ENCODE measurements at places on chromosomes 13 and 19.

DNA sequence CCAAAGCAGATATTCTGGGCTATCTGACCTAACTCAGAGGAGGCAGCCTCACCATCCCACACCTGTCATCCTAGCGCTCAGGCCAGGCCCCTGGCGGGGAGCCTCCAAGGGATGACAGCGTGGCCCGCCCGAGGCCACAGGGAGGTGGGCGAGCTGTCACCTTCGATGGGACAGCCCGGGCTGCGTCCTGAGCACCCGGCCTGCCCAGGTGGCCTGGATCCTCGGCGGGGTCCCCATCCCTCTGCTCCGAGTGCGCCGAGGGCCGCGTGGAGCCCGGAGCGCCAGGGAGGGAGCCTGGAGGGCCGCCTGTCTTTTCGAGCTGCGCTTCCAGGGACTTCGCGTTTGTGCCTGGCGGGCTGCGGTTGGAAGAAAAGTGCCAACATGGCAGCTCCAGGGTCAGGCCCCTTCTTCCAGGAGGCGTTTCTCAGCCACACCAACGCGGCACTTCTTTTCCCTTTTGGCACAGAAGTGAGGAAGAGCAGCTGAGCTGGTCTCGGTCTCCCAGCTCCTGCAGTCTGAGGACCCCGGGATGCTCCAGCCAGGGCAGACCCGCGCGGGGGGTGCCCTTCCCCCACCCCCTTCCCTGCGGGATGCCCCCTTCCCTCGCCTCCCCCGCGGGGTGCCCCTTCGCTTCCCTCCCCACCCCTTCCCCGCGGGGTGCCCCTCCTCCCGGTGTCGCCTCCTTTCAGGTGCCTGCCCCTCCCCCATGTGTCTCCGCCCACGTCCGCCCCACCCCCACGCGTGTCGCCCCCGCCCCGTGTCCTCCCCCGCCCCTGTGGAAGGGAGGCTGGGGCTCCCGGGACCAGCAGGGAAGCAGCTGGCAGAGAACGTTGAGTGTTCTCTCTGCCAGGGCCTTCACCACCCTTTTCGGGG, 42.3 kb downstream of the GJA3 start:
- DNase-seq, result peak; percentile 30

- DNase-seq, result peak; percentile 79
Observed at GRCh38 chr19:46748325-46749109, 2.3 kb upstream of the STRN4 start.

DNA sequence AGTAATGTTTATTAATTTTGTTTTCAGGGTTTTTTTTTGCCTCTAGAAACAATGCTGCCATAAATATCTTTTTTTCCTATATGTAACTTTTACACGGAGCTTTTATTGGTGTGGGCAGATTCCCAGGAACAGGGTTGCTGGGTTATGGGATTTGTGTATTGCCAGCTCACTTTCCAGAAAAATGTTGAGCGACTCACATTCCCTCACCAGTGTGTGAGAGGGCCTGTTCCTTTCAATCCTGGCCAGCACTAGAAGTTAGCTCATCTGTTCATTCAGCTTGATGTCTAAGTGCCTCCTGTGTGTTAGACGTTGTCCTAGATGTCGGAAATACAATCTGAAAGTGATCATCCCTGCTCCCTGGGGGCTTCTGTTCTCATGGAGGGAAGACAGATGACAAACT, 2.6 kb downstream of the ZNF71 start:
- peak; percentile 4 for DNase-seq

DNA sequence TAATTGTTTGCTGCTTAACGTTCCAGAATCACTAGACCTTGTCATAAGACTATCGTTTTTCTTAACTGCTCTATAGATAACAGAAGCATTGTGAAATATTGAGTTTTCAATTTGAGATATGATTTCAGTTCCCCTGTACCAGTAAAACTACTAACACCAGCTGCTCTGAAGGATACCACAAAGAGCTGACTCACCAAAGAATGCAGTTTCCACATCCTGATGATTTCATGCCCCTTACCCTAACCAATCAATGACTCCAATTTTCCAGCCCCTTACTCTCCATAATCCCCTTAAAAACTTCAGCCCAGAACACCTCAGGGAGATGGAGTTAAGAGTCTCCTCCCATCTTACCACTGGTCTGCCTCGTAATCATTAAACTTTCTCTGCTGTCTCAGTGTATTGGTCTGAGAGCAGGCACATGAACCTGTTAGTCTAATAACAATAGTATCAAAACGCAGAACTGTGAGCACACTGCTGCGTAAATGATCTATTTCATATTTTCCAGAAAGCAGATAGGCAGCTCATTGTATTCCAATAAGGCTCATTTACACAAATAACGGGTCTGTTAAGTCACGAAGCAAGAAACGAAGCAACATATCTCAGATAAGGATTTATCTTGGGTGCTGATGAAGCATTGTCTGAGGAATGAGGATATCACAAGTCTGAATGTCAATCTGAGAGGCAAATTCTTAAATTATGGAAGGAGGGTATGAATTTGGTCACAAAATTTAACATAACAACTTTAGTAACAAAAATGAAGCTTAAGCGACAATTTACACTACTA, 14.1 kb upstream of the CCNA1 start:
- DNase-seq, result peak; percentile 60

DNA sequence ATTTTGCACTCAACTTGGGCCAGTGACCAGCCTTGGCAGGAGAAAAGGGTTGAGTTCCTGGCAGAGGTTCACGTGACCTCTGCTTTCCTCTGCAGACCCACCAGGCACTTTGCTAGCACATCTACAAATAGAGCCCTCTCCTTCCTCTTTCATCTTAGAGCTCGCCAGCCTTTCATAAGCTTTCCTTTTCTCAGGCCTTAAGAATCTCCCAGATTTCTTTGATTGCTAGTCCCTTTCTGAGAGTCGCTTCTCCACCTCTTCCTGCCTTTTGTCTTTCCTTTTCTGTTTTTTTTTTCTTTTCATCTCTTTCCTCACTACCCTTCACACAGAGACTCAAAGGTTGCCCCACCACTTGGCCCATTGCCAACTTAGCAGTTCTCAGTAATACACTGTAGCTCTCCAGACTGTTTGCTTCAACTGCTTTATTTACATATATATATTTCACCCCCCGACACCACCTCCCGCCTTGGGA, 375.7 kb upstream of the SPRY2 start:
- DNase-seq, result no peak

GRCh38 chr13:44234566-44234965, 139.1 kb upstream of the SERP2 start:
- no peak for DNase-seq

DNA sequence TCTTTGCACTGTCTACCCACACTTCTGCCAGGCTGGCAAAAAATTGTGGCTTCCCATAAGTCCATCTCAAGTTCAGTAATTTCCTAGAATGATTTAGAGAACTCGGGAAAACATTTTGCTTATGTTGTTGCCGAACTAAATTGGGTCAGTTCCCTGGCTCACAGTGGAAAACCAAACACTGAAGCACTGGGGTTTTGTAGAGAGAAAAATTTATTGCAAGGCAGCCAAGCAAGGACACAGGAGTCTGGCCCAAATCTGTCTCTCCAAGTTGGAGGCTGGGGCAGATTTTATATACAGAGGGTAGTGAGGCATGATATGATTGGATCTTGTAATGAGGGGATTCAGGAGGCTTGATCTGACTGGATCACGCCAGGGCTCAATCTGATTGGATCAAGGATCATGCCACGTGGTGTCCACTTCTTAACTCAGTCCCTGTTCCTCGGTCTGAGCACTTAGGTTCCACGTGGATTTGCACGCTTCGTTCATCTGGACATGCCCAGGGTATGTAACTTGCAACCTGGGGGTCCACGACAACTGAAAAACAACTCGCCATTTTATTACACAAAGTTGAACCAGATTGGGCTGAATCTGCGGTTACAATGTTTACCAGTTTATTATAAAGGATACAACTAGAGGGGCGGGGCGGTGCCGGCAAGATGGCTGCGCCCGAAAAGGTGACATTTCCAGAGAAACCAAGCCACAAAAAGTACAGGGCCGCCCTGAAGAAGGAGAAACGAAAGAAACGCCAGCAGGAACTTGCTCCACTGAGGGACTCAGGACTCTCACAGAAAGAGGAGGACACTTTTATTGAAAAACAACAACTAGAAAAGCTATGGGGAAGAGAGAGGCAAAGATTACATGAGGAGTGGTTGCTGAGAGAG, 7.3 kb downstream of the CD209 start:
- no peak for DNase-seq

DNA sequence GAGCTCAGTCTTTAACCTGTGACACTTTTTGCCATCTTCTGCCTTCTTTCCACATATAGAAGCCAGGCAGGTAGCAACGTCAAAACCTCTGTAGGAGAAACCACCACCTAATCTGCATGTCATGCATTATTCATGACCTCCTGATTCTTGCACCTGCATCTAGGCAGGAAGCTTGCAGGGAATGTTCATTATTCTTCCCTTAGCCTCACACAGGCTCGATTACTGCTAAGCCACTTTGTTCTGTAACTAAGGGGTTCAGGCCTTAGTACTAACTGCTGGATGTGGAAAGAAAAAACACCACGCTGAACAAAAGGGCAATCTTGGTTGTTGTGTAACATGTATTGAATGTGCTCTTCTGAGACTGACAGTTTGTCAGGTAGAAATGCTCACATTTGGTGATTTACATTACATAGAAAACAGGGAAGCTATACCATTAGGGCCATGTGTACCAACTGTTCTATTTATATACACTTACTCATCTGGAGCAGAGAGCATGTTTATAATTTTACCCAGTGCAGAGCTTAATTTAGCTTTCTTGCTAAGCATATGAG, 366.9 kb downstream of the KLF12 start:
- DNase-seq, result no peak

DNA sequence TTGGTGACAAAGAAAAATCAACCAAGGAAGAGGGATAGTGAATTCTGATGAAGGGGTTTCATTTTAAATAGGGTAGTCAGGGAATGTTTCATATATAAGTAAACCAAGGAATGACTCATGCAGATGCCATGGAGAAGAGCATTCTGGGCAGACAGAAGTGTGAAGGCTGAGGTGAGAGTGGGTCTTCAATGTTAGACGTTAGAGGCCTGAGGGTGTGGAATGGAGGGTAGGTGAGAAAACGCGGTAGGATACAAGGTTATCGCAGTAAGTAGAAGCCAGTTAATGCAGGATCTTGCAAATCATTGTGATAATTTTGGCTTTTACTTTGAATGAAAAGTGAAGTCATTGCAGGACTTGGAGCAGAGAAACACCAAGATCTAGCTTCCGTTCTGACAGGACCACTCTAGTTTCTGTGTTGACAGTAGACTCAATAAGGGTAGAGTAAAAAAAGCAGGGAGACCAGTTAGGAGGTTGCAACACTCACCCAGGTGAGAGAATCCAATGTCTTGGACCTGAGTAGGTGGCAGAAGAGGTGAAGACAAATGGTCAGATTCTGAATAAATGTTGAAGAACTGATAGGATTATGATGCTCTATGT, 225.2 kb upstream of the TMTC4 start:
- peak; percentile 1 for DNase-seq

- peak; percentile 34 for DNase-seq
Observed at GRCh38 chr13:86922936-86923335, 748.2 kb upstream of the SLITRK5 start.

DNA sequence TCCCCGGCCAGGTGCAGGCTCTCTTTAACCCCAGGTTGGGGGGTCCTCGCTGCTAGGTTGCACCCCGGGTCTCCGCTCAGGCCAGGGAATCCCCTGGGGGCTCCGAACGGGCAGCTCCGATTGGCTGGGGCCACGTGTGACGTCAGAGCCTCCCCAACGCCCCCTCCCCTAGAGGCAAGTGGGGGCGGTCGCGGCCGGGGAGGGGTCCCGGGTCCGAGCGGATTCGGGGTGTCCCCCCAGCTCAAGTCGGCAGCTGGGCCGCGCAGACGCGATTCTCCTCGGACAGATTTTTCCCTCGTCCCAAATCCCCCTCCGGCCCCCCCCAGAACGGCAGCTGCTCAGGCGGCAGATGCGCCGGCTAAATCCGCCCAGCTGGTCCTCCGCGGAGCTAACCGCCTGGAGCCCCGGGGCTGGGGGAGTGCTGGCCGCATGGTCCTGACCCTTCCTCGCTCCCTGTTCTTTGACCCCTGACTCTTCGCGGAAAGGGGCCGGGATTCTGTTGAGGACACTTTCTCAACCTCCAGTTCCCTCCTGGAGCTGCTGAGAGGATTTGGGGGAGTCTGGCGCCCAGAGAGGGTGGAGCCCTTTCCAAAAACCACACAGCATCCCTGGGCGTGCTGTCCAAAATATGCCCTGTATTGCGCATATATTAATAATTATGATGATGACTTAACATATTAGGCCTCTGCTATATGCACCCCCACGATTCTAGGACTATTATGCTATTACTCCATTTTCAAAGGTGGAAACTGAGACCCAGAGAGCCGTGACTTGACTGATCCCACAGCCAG, 25.4 kb upstream of the SEMA6B start:
- DNase-seq, result no peak

DNA sequence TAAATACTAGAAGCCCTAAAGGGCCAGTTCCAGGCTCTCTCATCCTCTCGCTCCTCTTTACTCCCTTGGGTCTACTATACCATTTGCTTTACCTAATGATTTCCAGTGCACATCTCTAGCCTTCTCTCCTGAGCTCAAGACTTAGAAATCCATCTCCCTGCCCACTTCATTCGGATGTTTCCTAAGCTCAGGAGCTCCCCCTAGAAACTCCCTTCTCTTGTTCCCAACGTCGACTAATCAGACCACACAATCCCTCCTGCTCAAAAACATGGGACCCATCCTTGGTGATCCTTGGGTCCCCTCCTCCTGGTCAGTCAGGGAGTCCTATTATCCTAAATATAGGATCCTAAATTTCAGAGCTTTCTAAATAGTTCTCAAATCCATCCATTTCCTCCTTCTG, 21.1 kb upstream of the STK24 start:
- peak; percentile 39 for DNase-seq

GRCh38 chr13:30464496-30465342, 1.0 kb downstream of the HMGB1 start:
- peak; percentile 77 for DNase-seq

- DNase-seq, result peak; percentile 71
Observed at GRCh38 chr19:47284324-47284899, 9.7 kb downstream of the INAFM1 start.

- DNase-seq, result no peak
Observed at GRCh38 chr19:18860725-18861124, 29.0 kb downstream of the UPF1 start.

DNA sequence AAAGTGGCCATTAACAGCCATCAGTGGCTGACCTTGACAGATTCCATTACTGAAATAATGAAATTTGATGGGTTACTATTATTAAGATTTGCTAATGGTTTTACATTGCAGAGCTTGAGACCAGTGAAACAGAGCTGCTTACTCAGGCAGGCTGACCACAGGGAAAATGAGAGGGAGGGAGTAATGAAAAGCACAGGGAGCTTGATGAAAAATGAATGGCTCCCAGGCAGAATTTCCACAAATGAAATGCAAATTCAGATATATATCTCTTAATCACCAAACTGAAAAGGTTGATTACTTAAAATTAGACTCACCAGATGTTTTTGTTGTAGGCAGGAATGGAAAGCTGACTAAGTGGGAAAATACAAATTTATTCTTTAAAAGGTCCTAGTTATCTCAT, 36.1 kb downstream of the HTR2A start:
- DNase-seq, result no peak
